ENCODE measurements at places on chromosomes 3 and 15.
A peak's percentile ranks its signal among the peaks of the same experiment; 100 is the strongest.

DNA sequence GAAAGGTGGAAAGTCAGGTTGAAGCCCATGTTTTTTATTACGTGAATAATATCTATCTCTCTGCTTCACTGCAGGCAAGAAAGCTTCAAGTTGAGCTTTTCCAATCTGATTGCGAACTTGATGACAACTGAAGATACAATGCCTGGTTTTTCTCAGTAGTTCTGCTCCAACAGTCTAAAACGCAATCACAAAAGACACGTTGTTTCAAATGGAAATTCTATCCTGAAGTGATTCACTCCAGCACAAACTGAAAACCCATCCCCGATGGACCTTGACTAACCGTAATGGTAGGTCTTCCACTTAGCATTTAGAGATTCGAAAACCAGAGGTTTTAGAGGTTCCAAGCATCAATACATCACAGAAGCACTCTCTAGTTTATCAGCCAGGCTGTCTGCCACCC, 10.6 kb downstream of the B4GALT4 start:
- no peak for DNase-seq

DNA sequence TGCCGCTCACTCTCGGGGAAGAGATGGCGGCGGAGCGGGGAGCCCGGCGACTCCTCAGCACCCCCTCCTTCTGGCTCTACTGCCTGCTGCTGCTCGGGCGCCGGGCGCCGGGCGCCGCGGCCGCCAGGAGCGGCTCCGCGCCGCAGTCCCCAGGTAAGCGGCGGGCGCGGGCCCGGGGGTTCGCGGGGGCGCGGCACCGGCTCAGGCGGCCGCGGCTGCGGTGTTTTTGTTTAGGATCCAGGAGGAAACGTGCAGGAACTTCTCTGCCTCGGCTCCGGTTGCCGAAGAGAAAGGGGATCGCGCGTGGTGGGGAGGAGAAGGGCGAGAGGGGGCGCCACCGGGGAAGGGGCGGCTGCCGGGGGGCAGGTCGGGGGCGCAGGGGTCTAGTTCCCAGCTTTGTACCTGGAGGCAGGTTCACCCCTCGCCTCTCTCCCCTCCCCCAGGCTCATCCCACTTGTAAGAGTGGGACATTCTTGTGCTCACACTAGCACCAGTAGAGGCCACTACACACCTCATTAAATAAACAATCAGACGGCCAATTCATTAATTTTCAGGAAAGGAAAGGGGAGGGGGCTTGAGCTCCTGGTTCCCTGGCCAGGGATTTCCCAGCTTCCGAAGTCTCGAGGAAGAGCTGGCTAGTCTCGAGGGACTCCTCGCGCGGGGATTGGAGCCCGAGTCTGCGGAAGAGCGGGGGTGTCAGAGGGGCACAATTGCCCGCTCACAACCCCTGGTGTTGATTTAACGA, 562 bp downstream of the NEO1 start:
- DNase-seq: peak; percentile 93

- no peak for DNase-seq
These were observed 59.5 kb downstream of the SCN11A start for GRCh38 chr3:38992117-38992760.

- no peak for DNase-seq
These were observed 406.3 kb upstream of the BCHE start for GRCh38 chr3:166243511-166243910.

DNA sequence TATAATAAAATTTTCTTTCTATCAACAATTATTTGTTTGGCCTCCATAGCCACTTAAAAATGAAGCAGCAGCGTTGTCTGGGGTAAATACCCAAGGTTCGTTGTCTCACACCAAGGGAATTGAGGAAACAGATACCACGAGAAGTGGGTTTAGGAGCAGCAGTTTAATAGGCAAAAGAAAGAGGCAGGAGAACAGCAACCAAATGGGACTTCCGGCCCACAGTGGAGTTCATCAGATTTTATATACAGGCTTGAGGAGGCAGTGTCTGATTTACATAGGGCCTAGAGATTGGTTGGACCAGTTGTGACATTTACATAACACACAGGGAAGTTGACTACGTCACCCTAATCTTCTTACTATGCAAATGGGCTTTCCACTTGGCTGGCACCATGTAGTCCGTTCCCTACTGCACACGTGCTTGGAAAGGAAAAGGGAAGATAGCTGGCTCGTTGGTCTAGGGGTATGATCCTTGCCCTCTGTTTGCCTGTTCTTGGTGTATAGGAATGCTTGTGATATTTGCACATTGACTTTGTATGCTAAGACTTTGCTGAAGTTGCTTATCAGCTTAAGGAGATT, 61.5 kb upstream of the SETMAR start:
- DNase-seq: no peak

GRCh38 chr3:95197661-95198060, 1134.8 kb downstream of the NSUN3 start:
- no peak for DNase-seq

DNA sequence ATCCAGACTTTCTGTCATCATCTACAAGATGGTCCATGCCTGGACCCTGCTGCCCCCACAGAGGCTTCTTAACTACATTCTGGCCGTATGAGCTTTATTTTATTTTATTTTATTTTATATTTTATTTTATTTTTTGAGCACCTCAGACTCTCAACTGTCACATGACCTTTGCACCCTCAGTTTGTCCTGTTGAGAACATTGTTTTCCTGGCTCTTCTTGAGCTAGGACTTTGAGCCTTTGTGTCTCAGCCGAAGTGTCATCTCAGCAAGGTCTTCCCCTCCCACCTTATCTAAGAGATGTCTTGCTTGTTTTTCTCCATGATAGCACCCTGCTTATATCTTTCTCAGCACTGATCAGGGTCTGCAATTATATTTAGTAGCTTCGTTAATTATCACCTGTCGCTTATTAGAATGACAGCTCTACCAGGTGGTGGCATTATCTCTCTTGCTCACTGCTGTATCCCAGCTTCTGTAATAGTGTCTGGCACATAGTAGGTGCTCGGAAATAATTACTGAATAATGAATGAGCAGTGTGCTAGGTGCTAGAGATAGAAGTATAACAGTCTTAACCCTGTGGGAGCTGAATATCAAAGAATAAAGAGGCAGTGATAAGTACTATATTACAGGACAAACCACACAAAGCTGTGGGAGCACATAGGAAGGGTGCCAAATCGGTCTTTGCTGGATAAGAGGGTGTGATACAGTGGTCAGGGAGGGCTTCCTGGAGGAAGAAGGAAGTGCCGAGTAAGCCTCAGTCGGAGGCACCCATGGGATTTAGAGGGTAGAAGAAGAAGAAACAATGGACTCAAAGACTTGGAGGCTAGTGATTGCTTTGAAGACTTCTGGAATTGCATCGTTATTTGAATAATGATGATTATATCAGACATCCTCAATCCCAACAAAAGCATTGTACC, 136.2 kb downstream of the ITPR1 start:
- DNase-seq: no peak

DNA sequence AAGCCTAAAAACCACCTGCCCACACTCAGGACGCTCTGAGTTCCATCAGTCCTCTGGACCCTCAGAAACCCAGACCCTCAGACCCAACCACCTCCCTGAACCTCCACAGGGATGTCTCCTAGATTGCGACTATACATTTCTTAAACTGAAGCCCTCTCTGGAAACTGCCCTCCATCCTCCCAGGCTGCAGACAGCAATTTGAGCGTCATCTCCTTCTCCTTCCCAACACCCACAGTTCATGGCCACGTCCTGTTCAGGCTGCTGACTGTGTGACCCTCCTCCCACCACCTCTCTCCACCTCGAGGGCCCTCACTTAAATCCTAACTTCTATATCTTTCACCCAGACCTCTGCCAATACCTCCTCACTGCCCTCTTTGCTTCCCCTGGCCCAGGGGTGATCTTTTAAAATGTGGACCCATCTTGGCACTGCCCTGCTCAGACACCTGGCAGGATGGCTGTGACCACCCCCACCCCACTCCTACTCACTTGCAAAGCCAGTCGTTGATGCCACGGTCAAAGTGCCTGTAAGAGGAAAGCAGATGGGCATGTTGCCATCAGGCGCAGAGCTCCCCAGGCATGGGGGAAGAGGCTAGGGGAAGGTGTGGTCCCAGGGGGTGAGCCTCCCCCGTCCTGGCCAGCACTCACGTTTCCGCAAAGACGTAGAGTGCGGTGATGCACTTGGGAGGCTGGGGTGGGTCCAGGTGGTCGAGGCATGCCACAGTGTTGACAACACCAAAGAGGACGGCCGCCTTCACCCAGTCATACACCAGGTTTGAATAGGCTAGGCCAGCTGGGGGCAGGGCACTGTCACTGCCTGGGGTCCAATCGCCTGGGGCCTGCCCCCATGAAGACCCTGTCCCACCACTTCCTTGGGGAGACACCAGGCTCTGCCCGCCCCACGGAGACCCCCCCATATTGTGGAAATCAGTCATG, 6.0 kb downstream of the HHATL start:
- no peak for DNase-seq

DNA sequence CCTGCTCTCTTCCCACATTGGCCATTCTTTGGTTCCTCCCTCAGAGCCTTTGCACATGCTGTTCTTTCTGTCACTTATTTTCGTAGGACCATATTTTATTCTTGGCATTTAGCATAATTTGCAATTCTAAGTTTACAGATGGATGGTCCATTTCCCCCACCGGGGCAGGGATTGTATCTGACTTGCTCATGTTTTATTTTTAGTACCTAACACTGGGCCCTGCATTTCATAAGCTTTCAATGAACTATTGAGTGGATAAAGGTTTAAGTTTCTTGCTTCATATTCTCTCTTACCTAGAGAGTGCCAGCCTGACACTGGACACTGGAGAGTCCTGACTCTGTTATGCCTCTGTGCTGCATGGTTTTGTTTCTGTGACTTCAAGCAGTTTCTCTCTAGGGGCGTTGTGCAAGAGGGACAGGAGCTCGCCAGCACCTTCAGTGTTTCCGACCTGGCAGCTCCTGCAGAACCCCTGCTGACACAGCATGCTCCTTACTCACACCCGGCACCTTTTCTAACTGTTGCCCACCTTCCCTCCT, 87.4 kb downstream of the FLNB start:
- DNase-seq: no peak

DNA sequence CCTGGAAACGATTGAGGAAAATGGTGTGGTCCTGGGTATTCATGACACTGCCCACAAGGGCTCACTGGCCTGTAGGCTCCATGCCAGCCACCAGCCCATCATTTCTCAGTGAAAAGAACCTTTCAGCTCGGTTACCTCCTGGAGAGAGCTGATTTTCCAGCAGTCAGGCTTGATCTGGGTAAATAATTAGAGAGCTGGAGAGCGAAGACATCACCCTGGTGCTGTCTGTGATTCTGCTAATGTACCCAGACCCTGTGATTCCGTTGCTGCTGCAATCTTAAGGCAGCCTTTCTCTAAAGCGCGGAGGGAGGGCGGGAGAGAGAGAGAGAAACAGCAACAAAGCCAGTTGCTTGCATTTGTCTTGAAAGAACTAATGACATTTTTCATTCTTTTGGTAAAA, 221.9 kb upstream of the TOPAZ1 start:
- no peak for DNase-seq

- DNase-seq: peak; percentile 71
These were observed 44.7 kb downstream of the CD200 start for GRCh38 chr3:112377568-112378071.

- DNase-seq: peak; percentile 72
These were observed 56.0 kb downstream of the CLEC3B start for GRCh38 chr3:45082142-45082538.

GRCh38 chr3:47011371-47011770, 31.9 kb downstream of the NBEAL2 start:
- no peak for DNase-seq

- no peak for DNase-seq
These were observed 43.9 kb upstream of the RYK start for GRCh38 chr3:134294302-134295280.

DNA sequence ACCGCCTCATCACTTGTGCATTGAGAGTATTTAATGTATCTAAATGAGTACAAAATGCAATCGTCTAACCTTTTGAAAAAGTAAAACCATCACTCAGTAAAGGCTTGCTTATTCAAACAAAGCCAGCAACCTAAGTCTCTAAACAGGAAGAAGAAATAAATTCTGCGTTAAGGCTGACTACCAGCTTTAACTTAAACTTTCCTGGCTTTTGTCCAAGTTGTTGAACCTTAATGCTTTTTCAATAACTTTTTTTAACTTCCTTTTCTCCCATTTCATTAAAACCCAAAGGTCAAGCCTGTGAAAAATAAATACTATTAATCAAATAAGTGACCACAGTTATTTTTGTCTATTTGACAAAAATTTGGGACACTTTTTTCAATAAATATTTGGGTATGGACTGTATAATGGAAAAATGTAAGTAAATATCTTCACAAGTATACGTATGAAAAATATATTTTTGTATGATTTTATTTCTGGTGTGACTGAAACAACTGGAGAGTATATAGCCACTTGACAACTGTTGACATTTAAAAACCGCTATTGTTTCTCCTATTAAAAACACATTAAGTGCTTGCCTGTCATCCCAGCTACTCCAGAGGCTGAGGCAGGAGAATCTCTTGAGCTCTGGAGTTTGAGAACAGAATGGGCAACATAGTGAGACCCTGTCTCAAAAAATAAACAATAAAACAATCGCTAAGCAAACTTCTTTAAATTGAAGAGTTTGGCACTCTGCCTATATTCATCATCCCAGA, 2.9 kb downstream of the KLHL24 start:
- DNase-seq: no peak

- peak; percentile 98 for DNase-seq
These were observed 10.6 kb downstream of the CISH start for GRCh38 chr3:50600841-50601591.

Measured in kidney (tissue), 22 donors.